CD4-positive, alpha-beta T cell treated with Interleukin-6 at 100 ng/mL for 8 hours (primary cell): ENCODE measurements at places on chromosomes 16 and 17.

DNA sequence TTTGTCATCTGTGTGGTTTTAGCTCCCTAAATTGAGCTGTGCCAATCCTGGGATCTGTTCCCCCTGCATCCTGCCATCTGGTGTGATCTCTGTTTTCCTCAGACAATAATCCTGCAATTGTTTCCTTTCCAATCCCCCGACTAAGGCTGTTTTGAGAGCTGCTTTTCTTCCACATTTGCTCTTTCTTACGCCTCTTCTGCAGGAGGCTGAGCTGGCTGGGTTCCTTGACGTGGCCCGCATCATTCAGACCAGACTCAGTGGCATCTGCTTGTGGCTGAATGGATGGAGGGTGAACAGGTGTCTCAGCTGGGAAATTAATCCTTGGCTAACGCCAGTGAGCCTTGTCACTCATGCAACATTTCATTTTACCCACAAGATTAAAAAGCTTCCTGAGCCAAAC lies 9.8 kb upstream of the MED9 start:
- no peak for DNase-seq

DNA sequence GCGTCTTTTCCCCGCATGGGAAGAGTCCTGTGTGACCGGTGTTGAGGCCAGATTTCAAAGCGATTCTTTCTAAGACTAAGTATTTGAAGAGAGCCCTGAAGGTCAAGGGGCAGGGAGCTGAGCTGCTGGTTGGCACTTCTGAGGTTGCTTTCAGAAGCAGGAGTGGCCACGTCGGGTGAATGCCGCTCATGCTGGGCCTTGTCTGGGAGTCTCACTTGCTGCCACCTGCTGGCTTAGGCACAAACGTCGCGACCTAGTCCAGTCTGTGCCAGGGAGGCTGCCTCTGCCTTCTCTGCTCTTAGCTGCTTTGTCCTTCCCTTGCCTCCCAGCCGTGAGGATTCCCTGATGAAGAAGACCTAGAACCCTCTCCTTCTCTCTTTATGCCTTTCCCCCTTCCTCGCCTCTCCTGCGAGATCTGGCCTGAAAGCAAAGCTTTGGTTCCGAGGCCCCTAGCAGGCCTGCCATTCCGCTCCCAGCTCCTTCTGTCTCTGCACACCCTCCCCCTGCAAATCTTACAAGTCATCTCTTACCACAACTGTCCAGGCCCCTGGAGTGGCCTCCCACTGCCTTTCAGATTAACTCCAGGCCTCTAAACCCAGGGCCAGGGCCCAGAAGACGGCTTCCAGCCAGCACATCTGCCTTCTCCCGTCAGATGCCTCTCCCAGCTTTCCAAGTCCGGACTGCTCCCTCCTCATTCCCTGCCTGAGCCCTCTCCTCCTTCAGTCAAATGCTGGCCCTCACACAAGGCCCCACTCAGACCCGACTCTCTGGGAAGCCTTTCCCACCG lies 11.4 kb downstream of the CTNS start:
- peak; percentile 15 for DNase-seq

DNA sequence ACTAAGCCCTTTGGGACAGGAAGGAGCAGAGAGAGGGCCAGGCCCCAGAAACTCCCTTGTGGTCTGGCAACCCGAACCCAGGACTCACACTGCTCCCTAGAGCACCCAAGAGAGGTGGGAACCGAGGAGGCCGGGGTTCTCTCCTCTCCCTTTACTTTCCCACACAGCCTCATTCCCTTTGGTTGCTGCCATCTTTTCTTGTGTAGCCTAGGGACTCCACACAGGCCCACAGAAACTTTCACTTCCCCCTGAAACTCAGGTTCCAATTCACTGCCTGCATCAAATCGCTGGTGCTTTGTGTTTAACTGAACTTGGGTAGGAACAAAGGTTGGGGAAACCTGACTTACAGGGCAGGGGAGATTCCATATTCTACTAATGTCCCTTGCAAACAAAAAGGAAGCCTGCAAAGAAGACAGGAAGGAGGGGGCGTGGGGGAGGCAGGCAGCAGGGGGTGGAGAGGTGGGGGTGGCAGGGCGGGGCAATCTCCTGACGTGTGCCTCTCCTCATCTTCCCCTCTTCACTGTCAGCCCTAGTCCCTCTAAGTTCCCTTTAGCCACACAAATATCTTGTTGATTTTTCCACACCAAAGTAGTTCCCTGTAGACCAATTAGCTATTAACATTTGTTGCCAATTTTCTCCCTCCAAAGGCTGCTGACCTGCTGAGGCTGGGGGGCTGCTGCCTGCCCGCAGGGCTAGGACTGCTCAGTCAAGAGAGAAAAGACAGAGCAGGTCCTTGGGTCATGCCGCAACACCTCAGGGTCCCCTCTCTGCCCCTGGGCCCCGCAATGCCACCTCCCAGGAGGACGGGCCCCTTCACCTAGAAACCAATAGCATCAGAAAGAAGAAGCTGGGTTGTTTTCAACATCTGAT lies 8.0 kb downstream of the ST3GAL2 start:
- peak; percentile 65 for DNase-seq

- no peak for DNase-seq
Observed at GRCh38 chr17:4506892-4507291, 8.2 kb downstream of the SPNS2 start.

DNA sequence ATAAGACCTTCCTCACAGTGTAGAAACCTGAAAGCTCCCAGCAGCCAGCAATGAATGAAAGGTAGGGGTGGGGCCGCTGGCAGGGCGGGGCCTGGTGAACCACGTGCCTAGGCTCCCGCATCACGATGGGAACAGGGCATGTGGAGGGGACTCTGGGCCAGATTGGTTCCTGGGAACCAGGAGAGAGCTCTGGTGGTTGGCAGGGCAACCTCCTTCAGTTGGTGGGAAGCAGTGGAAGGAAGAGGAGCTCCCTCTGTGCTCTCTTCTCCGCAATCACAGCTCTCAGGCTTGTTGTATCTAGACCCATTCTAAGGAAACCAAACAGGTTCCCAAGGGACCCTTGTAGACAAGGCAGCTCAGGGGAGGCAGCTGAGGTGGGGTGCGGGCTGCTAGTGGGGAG lies 10.5 kb downstream of the GGA2 start:
- no peak for DNase-seq

GRCh38 chr16:68077866-68078700 lies 7.1 kb upstream of the NFATC3 start:
- DNase-seq: no peak
